ENCODE measurements at places on chromosomes 3 and 15.

DNA sequence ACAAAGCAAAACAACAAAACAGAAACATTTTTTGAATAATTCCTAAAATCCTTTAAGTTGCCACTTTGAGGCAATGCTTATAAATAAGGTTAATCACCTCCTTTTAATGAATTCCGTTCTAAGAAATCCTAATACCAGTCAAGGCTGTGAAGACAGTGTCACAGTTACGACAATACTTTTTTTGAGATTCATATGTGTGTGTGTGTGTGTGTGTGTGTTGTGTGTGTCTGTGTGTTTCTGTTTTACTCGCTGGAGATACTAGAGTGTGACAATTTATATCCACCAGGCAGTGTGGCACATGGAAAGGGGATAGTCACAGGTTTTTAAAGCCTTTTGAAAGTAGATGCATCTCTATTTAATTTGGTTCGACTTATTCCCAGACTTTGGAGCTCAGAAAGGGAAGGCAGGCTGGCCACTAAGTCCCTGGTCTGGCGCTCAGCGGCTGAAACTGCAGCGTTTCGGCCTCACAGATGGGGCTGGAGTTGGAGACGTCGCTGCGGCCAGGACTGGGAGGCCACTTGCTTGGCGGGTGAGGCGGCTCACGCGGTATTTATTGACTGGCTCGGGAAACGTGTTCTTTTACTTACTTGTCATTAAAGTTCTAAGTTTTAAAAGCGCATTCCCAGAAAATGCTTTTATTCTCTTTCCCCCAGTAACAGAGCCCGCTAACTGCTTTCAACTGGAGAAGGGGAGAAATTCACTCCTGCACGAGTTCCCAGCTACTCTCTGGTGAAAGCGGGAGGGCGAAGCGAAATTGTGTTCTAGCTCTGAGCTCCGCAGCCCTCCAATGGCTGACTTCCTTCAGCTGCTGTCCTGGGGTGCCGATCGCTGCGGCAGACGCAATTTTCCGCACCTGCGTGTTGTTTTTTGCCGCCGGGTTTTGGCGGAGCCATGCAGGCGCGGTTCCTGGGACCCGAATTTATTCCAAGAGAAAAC is 13.7 kb downstream of the ZIC1 start:
- DNase-seq = no peak

DNA sequence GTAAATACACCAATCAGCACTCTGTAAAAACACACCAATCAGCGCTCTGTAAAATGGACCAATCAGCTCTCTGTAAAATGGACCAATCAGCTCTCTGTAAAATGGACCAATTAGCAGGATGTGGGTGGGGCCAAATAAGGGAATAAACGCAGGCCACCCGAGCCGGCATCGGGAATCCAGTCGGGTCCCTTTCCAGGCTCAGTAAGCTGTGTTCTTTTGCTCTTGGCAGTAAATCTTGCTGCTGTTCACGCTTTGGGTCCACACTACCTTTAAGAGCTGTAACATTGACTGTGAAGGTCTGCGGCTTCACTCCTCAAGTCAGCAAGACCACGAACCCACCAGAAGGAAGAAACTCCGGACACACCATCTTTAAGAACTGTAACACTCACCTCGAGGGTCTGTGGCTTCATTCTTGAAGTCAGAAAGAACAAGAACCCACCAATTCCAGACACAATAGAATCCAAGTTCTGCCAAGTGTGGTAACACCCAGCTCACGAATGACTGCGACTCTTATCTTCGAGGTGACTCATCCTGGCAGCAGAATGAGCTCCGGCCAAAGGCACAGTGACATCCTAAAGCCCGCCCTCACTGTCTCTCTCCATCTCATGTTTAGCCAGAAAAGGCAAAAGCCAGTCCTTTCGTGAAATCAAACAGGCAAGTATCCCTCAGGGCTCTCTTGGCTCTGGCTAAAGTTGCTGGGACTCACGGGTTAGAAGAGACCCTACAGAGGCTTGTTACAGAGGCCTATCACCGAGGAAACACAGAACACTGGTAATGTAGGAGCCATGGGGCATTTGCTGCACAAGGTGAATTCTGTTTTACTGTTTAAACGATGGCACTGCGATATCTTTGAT is 155.2 kb downstream of the FAM43A start:
- DNase-seq = no peak

GRCh38 chr3:147987549-147987948 is 578.4 kb downstream of the ZIC1 start:
- DNase-seq = no peak

- no peak for DNase-seq
These were observed 1261.6 kb upstream of the GBE1 start for GRCh38 chr3:83023086-83023485.

- no peak for DNase-seq
These were observed 43.7 kb downstream of the SLC12A8 start for GRCh38 chr3:125168711-125169393.

DNA sequence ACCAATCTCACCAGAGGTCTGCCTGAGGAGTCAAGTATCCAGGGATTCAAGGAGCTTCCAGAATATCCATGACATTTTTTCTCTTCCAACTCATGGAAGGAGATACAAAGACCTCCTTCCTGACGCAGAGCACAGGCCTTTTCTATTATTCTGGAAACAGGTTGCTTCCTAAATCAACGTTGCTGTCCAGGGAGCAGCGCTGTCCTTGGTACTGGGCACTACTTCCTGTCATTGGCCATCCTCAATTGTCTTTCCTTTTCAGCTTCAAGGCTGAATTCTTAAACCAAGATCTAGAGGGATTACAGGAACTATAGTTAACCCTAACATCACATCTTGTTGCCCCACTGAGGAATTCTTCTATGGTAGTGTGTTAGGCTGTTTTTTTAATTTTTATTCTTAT is 50.4 kb upstream of the TBC1D21 start:
- DNase-seq = no peak

DNA sequence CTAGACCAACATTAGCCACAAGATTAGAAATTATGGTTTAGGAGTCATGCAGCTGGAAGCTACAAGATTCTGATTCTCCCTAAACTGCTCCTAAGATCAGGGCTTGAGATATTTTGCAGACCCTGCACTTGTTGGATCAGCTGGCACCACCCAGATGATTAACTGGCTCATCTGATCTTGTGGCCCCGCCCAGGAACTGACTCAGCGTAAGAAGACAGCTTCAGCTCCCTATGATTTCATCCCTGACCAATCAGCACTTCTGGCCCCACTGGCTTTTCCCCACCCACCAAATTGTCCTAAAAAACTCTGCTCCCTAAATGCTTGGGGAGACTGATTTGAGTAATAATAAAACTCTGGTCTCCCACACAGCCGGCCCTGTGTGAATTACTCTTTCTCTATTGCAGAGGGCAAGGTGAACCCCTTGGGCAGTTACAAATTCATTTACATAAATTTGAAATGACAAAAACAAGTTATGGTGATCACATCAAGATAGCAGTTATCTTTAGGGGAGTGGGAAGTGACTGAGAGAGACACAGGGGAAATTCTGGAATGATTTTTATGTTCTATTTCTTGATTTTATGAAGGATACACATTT is 76.5 kb downstream of the CD200R1L start:
- peak; percentile 54 for DNase-seq

DNA sequence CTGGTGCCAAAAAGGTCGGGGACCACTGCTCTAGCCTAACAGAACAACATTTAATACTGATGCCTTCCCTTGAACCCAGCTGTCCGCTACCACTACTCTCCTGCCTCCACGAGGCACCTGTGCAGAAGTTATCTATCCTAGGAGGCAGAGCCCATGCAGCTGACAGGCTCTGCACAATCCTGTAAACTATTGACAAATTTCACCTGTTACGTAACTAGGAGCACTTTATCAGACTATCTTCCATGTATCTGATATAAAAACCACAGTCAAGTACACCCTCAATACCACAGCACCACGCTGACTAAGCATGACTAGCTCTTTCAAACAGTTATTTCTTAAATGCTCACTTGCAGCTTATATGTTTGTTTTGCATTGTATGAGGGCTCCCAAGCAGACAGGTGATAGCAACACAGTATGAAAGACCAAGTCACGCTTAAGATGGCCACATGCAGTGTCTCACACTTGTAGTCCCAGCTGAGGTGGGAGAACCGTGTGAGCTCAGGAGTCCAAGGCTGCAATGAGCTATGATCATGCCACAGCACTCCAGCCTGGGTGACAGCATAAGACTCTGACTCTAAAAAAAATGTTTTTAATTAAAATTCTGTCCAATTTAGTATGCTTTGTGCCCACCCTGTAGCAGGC is 4.5 kb upstream of the IL17RC start:
- no peak for DNase-seq

DNA sequence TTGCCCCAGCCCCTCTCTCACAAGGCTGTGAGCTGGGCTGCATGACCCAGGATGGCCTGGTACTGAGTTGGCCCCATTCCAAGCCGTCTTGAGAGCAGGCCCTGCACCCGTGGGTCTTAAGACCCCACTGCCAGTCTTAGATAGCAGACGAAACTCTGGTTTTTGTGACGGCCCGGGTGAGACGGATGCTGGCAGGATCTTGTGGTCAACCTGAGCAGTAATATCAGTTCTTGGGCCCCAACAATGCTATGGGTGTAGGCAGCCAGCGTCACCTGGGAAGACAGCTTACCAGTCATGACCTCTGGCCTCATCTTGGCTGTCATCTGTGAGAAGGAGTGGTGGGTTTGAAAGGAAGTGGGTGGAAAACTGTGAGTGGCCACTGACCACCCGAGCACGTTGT is 305.8 kb downstream of the ARRDC4 start:
- no peak for DNase-seq

DNA sequence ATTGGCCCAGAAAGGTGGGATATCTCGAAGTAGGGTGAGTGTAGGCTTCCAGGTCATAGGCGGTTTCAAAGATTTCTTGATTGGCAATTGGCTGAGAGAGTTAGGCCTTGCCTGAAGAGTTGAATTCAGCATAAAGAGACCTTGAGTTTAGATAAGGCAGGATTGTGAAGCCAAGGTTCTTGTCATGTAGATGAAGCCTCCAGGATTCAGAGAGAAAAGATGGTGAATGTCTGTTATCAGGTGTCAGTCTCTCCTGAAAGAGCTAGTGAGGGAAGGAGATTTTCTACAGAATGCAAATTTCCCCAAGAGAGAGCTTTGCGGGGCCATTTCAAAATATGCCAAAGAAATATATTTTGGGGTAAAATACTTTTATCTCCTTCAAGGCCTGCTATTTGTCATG is 217.0 kb upstream of the TLE3 start:
- DNase-seq = no peak

- no peak for DNase-seq
These were observed 158.6 kb downstream of the CNTN6 start for GRCh38 chr3:1251282-1252060.

DNA sequence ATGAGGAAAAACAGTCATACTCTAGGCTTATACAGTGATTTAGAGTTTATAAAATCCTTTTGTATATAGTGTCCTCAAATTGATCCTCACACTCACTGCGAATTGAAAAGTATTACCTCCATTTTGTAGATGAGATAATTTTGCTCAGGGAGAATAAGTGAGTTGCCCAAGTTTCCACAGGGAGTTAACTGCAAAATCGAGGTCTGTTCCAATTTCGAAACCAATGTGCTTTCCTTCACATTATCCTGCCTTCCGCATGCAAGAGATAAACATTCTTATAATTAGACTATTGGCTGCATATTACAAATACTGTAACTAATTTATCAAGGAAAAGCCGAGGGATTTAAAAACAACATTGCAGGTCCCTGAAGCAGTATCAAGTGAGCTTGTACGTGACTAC is 667.0 kb downstream of the SQOR start:
- no peak for DNase-seq

GRCh38 chr15:36160351-36160750 is 419.1 kb upstream of the CDIN1 start:
- no peak for DNase-seq

DNA sequence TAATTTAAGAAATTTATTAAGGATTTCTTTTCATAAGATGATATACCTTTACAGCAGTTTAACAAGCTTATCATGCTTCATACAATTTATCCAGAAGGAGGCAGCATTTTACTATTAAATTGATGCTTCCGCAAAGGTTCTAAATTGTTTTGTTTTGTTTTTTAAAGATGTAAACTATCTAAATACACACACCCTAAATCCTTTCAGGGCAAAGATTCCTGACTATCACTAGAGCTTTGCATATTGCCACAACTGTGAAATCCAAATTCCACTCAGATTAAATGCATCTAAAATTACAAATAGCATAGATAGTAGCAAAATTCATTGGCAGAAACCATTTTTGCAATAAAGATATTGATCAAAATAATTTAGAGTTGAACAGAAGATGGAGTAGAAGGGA is 44.5 kb upstream of the CCNL1 start:
- no peak for DNase-seq

Measured in stimulated activated CD4-positive, alpha-beta T cell treated with anti-CD3 and anti-CD28 coated beads, Interleukin-15, amount 100 ng/mL, for 48 hours (primary cell).